ENCODE measurements at places on chromosomes 7 and 10.

DNA sequence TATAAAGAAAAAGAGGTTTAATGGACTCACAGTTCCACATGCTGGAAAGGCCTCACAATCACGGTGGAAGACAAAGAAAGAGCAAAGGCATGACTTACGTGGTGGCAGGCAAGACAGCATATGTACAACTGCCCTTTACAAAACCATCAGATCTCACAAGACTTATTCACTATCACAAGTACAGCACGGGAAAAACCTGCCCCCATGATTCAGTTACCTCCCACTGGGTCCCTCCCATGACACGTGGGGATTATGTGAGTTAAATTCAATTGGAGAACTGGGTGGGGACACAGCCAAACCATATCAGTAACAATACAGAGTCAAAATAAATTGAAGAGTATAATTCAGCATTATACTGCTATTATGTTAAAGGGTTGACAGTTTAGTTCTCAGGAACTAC, 37.8 kb downstream of the RNLS start:
- no peak for DNase-seq

DNA sequence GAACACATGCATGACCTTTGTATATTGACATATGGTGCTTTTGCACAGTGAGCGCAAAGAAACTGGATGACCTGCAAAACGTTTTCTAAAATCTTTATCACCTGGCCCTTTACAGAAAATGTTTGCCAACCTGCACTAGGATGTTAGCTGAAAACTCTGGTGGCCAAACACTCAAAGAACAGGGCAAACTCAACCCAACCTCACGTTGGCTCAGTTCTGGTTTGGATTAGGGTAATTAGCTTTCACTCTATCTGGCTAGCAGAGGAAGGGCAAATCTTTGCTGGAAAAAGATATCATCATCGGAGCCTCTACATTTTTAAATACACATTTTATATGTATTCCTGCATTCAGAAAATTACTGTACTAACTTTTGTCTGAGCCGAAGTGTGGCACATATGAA, 688.9 kb downstream of the PHTF2 start:
- no peak for DNase-seq

- no peak for DNase-seq
These were observed 6.3 kb upstream of the ZNF503 start for GRCh38 chr10:75407713-75408508.

- no peak for DNase-seq
These were observed 7.7 kb downstream of the FRG2B start for GRCh38 chr10:133618851-133619250.

DNA sequence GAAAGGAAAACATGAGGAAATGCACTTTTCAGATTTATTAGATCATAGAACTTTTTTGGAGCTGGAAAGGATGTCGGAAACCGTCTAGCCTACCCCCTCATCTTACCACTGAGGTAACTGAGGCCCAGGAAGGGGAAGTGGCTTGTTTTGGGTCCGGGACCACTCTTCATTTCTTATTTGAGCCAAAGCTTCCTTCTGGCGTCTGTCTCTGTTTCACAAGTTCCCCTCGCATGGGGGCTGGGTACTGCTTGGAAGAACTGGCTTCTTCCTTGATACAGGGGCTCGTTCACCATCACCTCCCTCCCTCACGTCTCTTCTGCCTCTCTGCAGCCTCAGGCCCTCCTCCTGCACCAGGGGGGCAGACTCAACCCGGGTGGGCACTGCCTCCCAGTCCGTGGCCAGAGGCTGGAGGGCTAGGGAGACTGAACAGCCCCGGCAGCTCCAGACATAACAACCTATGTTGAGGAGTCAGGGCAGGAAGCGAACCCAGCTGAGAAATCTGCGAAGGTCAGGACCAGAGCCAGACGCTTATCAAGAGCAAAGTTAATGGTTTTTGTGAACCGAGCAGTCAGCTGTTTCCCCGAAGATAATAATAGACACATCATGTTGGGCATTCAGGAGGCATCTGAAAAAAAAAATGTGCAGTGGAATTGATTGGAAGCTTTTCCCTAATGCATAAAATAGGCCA, 12.9 kb downstream of the HTRA1 start:
- no peak for DNase-seq

DNA sequence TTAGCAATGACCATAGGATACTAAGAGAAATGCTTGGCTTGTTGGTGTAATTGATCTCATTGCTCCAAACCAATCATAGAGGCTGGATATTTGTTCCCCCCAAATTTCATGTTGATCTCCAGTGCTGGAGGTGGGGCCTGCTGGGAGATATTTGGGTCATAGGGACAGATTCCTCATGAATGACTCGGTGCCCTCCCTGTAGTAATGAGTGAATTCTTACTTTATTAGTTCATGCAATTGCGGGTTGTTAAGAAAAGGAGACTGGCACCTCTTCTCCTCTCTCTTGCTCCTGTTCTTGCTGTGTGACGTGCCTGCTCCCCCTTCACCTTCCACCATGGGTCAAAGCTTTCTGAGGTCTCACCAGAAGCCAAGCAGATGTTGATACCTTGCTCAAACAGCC, 630.1 kb downstream of the CALN1 start:
- no peak for DNase-seq

DNA sequence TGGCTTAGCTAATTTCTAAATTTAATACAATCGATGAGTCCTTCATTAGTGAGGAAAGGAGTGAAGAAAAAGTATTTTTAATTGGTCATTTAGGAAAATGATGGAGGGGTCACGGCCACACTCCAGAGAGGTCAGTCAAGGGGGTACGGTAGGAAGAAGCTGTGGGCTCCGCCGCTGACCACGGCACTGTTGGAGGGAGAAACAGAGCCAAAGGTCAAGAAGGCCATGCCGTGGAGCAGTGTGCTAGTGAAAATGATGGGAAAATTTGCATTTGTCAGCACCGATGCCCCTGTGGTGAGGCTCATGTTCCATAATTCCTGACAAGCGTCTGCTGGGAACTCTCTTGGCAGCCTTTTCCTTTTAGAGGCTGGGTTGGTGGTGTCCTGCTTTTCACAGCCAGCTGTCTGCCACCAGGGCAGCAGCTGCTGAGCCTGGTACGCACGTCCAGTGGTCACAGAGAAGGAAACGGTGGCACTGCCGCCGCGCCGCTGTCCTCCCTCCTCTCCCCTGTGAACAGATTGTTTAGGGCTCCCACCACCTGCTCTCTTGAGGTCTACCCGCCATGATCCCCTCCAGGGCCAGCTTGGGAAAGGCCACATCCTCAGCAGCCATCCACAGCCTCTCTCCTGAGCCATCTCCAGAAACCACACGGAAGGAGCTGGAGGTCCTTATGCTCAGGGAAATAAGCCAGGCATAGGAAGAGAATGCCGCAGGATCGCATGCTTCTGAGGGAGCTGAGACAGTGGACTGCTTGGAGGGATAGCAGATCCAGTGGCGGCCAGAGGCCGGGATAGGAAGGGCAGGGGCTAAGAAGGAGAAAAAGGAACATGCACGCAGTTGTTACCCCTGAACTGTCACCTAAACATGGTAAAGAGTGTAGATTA, 263.7 kb upstream of the PPP2R2D start:
- no peak for DNase-seq

DNA sequence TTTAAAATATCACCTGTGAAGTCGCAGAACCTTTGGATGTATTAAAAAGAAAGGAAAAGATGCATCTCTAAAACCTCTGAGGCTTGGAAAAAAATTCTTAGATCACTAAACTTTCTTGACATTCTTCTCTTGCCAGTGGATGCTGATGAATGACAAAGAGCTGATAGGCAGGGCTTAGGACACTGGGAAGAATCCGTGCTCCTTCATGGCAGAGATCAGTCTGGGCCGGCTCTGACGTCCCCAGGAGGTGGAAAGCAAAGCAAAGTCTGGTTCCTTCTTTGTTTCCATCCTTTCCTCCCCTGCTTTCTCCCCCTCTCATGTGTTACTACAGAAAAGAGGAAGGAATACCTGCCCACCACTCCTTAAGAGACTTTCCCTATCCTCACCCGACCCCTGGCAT, 161.9 kb downstream of the PRKCQ start:
- no peak for DNase-seq

DNA sequence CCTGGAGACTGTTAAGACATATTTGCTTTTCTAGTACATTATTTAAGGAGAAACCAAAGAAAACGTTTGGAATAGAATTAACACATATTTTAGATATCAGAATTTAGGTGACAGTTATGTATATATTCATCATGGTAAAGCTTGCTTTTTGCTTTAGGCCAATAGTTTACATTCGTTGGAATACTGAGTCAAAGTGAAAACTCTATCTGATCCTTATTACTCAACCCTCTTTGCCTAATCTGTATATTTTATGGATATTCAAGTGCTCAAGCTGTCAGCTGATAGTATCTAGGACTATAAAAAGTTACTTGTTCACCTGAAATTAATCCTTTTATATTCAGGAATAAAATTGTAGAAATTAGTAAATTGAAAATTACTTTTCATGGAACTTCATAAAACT, 61.1 kb downstream of the VPS50 start:
- no peak for DNase-seq

DNA sequence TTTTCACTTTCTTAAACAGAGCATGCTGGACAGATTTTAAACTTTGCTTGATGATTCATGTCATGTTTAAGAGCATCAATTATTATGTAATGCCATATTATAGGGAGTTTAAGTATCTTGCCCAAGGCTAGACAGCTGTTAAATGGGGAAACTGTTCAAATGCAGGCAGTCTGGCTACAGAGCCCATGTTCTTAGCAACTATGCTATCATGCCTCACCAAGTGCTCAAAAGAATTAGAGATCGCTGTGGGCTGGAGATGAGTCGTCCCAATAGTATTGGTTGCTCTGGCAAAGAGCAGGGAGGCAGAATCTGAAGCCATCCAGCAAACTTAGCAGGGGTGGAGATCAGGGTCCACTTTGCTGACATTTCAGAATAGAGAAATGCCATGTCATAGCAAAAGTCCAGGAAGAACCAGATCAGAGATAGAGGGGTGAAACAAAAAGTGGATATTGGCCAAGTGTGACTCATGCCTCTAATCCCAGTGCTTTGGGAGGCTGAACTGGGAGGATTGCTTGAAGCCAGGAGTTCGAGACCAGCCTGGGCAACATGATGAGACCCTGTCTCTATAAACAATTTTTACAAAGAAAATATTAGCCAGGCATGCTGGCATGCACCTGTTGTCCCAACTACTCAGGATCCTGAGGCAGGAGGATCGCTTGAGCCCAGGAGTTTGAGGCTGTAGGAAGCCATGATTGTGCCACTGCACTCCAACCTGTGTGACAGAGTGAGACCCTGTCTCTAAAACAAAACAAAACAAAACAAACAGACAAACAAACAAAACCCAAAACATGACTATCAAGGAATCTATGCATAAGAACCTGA, 57.8 kb downstream of the BAMBI start:
- DNase-seq = no peak

DNA sequence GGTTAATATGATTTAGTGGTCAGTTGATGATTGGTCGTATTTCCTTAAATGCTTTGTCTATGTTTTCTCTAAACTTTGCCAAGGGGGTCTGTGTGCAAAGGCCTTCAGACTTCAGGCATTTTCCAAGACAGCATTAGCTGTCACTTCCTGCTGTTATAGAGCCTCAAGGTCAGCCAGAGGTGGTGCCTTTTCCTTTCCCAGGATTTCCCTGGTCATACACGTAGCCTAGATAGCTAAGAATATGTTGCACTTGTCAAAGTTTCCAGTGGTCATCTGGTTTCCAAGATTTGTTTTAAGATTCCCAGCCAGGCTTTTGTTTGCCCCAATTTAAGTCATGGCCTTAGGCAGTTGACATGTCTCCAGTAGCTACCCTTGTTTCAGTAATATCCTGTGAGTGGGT, 133.2 kb upstream of the IGFBP3 start:
- DNase-seq = no peak

All from stimulated activated CD4-positive, alpha-beta T cell treated with anti-CD3 and anti-CD28 coated beads, TNF-alpha, amount 100 ng/mL, for 48 hours (primary cell).